Neural progenitor cell (in vitro differentiated cells): ENCODE measurements at places on chromosomes 12 and 14. TPM values are rescaled to one million over a fixed set of nuclear protein-coding genes. Genes with fewer than 3 reads are reported as not detected.

RASSF9 gene
- total RNA-seq = 0.06 TPM in 1 of 2 replicates, not detected in the other

OR8S1 gene
- not detected in 2 replicates for total RNA-seq

FGD4 gene
- 29.6 and 41.4 TPM in 2 replicates for total RNA-seq

TMEM119 gene
- 0.97 and 2.0 TPM in 2 replicates for total RNA-seq

TMEM253 gene
- total RNA-seq = 0.22 and 1.3 TPM in 2 replicates

TRIM9 gene
- 1.3 and 2.3 TPM in 2 replicates for total RNA-seq

ITGB7 gene
- total RNA-seq = 0.43 TPM in 1 of 2 replicates, not detected in the other

GRCh38 chr14:34247605-34248004, 214.4 kb downstream of the SPTSSA start:
- no peak overlapping the region for H3K27ac ChIP-seq
- no peaks in the 10 kb centered on the region for H3K4me1 ChIP-seq
- H3K4me3 ChIP-seq = no peak overlapping the region
- no peak for DNase-seq
- H3K27me3 ChIP-seq = no peaks in the 10 kb centered on the region

- no peaks in the 10 kb centered on the region for H3K4me1 ChIP-seq
- no peak for DNase-seq
- no peak overlapping the region for H3K4me3 ChIP-seq
- H3K27me3 ChIP-seq = no peaks in the 10 kb centered on the region
- H3K27ac ChIP-seq = no peak overlapping the region
- H3K36me3 ChIP-seq = no peaks in the 10 kb centered on the region
Measured at GRCh38 chr14:92413379-92413778, 90.4 kb downstream of the SLC24A4 start.

DNA sequence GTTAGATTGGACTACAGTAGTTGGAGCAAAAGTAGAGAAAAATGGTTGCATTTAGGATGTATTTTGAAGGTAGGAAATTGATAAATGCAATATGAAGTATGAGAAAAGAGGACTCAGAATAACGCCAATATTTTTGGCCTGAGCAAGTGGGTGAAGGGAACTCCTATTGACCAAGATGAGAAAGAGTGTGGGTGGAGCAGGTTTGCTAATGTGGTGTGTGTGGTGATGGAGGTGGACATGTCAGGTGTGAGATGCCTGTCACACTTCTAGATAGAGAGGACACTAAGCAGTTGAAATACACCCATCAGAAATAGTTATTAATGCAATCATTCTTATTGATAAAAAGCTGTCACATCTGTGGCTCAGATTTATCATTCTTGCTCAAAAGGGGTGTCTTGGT, 7.3 kb downstream of the GUCY2C start:
- H3K4me1 ChIP-seq = no peaks in the 10 kb centered on the region
- no peaks in the 10 kb centered on the region for H3K36me3 ChIP-seq
- no peak overlapping the region for H3K4me3 ChIP-seq
- no peak overlapping the region for H3K27ac ChIP-seq
- no peak for DNase-seq

DNA sequence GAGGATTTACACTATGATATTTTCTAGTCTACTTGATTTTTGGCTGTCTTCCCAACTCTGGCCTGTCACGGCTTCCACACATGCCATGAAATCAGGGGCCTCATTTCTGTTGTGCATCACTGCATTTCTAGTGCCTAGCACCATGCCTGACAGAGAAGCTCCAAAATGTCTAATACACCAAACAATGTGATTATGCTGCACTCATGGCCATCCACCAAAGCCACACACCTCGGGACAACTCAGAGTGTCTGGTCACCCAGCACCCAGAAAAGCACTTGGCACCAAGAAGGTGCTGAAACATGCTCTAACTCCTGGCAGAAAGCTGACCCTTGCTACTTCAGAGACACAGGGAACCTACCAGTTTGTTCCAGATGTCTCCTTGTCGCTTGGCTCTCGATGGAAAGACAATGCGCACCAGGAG, 11.3 kb downstream of the GCN1 start:
- no peak for DNase-seq
- no peak overlapping the region for H3K4me3 ChIP-seq
- no peaks in the 10 kb centered on the region for H3K36me3 ChIP-seq
- H3K27ac ChIP-seq = no peak overlapping the region
- no peaks in the 10 kb centered on the region for H3K27me3 ChIP-seq

- no peak overlapping the region for H3K27ac ChIP-seq
- peak; percentile 75 for DNase-seq
- H3K36me3 ChIP-seq = no peaks in the 10 kb centered on the region
- H3K4me1 ChIP-seq = peaks cover 19% of the 10 kb centered on the region
Measured at GRCh38 chr14:34103176-34103575, 152.3 kb upstream of the EGLN3 start.

DNA sequence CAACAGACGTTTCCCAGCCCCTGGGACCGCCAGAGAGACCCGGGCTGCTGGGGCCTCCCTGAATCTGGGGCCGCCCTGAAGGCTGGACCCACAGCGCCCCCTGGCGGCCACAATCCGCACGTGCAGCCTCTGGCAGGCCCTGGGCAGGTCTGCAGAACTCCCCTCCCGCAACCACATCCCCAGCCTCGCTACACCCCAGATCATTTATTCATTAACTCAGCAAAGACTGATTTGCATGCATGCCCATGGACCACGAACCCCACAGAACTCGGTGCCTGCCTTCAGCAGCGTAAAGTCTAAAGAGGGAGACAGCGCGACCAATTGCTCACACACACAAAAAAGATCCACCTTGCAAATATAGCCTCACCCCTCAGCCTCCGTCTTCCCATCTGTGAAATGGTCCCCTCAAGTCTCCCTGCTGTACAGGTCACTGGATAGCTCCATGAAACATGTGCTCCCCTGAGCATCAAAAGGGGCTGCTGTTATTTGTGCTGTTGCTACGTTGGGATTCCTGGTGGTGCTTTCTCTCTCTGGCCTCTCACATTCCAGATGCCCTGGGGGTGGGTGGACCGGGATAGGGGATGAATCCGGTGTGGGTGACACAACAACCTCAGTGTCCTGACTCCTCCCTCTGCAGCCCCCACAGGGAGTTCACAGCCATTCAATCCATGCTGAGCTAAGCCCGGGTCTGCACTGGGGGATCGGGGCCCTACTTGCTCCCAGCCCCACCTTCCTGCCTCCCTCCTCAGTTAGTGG, 96.4 kb downstream of the SCARB1 start:
- H3K36me3 ChIP-seq = no peaks in the 10 kb centered on the region
- peak; percentile 82 for DNase-seq
- H3K27me3 ChIP-seq = peaks cover 8% of the 10 kb centered on the region
- H3K27ac ChIP-seq = no peak overlapping the region
- no peak overlapping the region for H3K4me3 ChIP-seq

GRCh38 chr12:6542209-6543009, 8.1 kb downstream of the GAPDH start:
- no peaks in the 10 kb centered on the region for H3K27me3 ChIP-seq
- H3K4me3 ChIP-seq = no peak overlapping the region
- H3K27ac ChIP-seq = no peak overlapping the region
- H3K36me3 ChIP-seq = no peaks in the 10 kb centered on the region
- H3K4me1 ChIP-seq = peaks cover 4% of the 10 kb centered on the region

DNA sequence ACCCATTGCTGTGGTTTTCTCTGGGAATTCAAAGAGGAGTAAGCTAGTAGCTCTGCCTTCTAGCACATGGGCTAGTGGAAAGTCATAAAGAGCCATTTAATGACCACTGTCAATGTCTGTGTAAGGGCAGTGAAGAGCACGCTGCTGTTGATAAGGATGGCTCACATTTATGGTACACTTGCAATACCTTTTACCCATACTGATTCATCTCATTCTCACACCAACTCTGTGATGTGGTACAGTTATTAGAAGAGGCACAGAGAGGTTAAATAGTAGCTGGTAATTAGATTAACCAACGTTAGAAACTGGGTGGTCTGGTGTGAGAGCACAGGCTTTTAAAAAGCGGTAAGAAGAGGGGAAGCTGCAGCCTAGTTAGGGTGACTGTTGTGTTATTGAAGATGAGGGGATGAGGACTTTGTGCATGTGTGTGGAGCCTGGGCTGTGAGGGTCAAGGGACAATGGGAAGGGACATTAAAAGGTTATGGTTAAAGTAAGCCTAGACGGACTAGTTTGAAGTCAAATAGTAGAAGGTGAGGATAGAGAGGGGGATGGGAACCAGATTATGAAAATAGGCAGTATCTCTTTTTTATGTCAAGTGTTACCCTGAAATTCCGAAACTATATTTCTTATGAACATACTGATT, 25.2 kb downstream of the RASSF3 start:
- H3K27ac ChIP-seq = no peak overlapping the region
- no peak for DNase-seq
- H3K4me3 ChIP-seq = no peak overlapping the region
- no peaks in the 10 kb centered on the region for H3K36me3 ChIP-seq

GRCh38 chr12:110546339-110546738, 36.8 kb downstream of the PPTC7 start:
- no peak overlapping the region for H3K27ac ChIP-seq
- H3K36me3 ChIP-seq = no peaks in the 10 kb centered on the region
- no peak overlapping the region for H3K4me3 ChIP-seq
- DNase-seq = no peak
- H3K27me3 ChIP-seq = no peaks in the 10 kb centered on the region

- DNase-seq = no peak
- H3K27ac ChIP-seq = no peak overlapping the region
- H3K27me3 ChIP-seq = no peaks in the 10 kb centered on the region
- peaks cover 12% of the 10 kb centered on the region for H3K4me1 ChIP-seq
- no peaks in the 10 kb centered on the region for H3K36me3 ChIP-seq
Measured at GRCh38 chr12:14999021-14999694, 26.3 kb downstream of the PDE6H start.

DNA sequence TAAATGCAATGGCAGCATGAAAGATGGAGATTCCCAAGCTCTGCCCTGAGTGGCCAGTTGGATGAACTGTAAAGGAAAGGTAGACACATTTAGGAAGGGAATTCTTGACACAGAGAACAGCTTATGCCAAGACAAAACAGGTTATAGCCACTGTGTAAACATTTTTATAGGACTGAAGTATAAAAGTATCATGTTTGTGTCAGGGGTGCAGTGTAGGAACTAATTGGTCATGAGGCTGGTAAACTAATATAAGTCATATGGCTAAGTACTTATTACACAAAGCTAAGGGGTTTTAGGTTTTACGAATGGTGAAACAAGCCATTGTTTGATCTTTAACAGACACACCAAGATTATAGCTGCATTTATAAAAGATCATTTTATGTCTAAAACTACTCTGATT, 207.7 kb upstream of the SLC16A7 start:
- H3K36me3 ChIP-seq = no peaks in the 10 kb centered on the region
- H3K4me3 ChIP-seq = no peak overlapping the region
- H3K27ac ChIP-seq = no peak overlapping the region
- no peaks in the 10 kb centered on the region for H3K27me3 ChIP-seq

- H3K4me1 ChIP-seq = no peaks in the 10 kb centered on the region
- no peak overlapping the region for H3K4me3 ChIP-seq
- H3K27me3 ChIP-seq = no peaks in the 10 kb centered on the region
- H3K36me3 ChIP-seq = no peaks in the 10 kb centered on the region
- H3K27ac ChIP-seq = no peak overlapping the region
Measured at GRCh38 chr14:29310757-29311156, 544.2 kb downstream of the FOXG1 start.

- no peaks in the 10 kb centered on the region for H3K27me3 ChIP-seq
- peaks cover 15% of the 10 kb centered on the region for H3K4me1 ChIP-seq
- no peak overlapping the region for H3K4me3 ChIP-seq
- no peak overlapping the region for H3K27ac ChIP-seq
- H3K36me3 ChIP-seq = no peaks in the 10 kb centered on the region
Measured at GRCh38 chr12:130993759-130994670, 40.3 kb downstream of the ADGRD1 start.

DNA sequence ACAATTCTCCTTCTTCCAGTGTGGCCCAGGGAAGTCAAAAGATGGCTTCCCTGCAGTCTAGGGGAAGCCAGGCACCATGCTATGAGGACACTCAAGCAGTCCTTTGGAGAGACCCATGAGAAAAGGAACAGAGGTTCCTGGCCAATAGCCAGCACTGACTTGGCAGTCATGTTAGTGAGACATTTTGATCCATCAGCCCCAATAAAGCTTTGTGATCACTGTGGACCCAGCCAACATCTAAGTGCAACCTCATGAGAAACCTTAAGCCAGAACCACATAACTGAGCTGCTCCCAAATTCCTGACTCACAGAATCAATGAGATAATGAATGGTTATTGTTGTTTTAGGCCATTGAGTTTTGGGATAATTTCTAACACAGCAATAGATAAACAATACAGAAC, 51.0 kb upstream of the NAP1L1 start:
- H3K27me3 ChIP-seq = no peaks in the 10 kb centered on the region
- no peak overlapping the region for H3K4me3 ChIP-seq
- no peak overlapping the region for H3K27ac ChIP-seq
- DNase-seq = no peak

- H3K27me3 ChIP-seq = peaks cover 16% of the 10 kb centered on the region
- peak; percentile 51 for DNase-seq
- peaks cover 4% of the 10 kb centered on the region for H3K4me1 ChIP-seq
- no peak overlapping the region for H3K27ac ChIP-seq
- no peaks in the 10 kb centered on the region for H3K36me3 ChIP-seq
Measured at GRCh38 chr12:109153821-109154441, 37.5 kb downstream of the ACACB start.

- H3K27me3 ChIP-seq = no peaks in the 10 kb centered on the region
- H3K4me1 ChIP-seq = no peaks in the 10 kb centered on the region
- no peak for DNase-seq
- peak overlapping the region; percentile 45 for H3K27ac ChIP-seq
Measured at GRCh38 chr12:56671608-56672007, 16.5 kb downstream of the PTGES3 start.
